ENCODE measurements at places on chromosomes 4 and X.

- no peak for DNase-seq
Measured at GRCh38 chrX:1938190-1938589, 323.3 kb downstream of the ASMT start.

- DNase-seq: no peak
Measured at GRCh38 chr4:6071959-6072720, 53.9 kb upstream of the C4orf50 start.

GRCh38 chrX:8447368-8447767 is 17.3 kb upstream of the VCX3B start:
- no peak for DNase-seq

GRCh38 chrX:129638917-129639316 is 15.8 kb downstream of the APLN start:
- DNase-seq: no peak

GRCh38 chrX:120302434-120302833 is 8.8 kb downstream of the TMEM255A start:
- no peak for DNase-seq

DNA sequence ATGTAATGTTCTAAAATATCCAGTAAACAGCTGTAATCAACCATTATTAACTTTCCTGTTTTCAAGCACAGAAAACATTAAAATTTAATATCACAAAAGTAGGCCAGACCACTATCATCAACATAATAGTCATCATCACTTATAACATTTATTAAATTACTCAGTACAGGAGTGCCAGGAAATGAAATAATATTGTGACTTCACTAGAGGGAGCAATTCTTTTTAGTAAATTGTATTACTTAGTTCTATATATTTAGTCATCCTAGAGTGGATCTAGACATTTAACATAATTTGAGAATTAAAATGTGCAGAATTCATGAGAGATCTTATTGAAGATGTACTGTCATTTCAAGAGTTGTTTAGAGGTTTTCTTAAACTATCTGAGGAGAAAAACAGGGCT is 33.6 kb downstream of the PITX2 start:
- no peak for DNase-seq

DNA sequence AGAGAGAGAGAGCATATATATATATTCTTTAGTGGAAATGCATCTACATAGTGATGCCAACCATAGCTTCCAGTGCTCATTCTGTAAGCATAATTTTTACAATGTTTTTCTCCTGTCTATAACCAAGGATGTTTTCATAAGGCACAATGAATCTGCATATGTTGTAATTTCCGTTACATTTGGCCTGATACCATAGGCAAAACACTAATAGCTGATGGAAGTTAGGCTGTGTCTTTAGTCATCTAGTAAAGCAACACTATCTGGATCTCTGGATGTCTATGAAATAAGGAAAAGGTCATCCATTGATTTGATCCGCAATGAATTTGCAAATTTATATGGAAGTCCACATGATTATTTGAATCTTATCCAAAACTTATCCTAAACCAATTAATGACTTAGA is 8.1 kb downstream of the PCDH7 start:
- DNase-seq: no peak

All from HS-5 (cell line).